NCI-H1048 (cell line): ENCODE measurements at places on chromosomes 16 and 17.

GRCh38 chr16:89952049-89952448 is 3.5 kb downstream of the DEF8 start:
- DNase-seq = no peak

DNA sequence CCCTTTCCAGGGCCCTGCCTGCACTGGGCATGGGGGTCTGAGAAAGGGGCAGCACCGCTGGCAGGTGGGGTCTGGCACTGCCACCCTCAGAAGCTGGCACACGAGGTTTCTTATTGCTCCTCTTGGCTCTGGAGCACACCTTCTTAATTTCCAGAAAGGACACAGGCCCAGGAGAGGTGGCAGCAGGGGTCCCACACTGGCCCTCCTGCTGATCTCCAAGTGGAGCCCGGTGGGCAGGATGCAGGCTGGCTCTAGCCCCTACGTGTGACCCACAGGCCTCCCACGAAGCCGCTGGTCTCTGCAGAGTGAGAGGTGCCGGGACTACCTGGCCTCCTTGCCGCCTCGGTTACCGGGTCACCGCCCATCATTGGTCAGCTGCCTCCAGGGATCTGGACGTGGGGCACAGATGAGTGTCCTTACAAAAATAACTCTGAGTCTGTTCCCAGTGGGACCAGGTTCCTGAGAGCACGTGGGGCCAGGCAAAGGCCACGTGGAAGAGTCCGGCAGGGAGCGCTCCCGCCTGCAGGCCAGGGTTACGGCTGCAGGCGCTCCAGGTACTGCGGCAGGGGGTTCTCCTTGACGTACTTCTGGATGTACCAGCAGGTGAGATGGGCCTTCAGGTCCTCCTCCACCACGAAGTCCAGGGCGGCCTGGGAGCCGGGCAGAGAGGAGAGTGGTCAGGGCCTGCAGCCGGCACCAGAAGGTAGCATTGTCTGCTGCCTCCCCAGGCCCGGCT is 10.3 kb downstream of the NATD1 start:
- no peak for DNase-seq

GRCh38 chr17:691423-691822 is 23.2 kb downstream of the VPS53 start:
- no peak for DNase-seq

- no peak for DNase-seq
These were observed 423 bp upstream of the ASGR2 start for GRCh38 chr17:7114875-7115614.

GRCh38 chr16:4113358-4114256 is 2.6 kb downstream of the ADCY9 start:
- no peak for DNase-seq

GRCh38 chr16:281660-282255 is 1.2 kb upstream of the PDIA2 start:
- DNase-seq = no peak

GRCh38 chr17:56947741-56948140 is 13.1 kb downstream of the COIL start:
- DNase-seq = no peak

GRCh38 chr16:65054457-65054856 is 67.4 kb downstream of the CDH11 start:
- DNase-seq = no peak

DNA sequence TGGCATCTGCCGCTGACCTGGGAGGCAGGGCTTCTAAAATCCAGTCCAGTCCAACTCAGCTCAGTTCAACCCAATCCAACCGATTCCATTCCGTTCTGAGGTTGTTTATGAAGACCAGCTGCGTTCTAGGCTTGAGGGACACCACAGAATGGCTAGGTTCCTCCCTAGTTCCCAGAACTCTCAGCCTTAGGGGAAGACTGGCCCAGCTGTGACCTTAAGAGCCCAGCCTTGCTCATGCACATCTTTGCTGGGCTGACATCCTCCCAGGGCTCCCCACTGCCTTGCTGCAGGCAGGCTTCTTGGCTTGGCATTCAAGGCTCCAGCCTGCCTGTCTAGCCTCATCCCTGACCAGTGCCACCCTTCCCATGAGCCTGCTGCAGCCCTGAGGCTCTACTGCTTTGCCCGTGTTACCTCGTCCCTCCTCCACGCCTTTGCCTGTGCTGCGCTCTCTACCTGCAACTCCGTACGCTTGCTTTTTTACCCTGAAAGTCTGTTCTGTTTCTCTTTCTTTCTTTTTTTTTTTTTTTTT is 7.9 kb downstream of the SLC12A3 start:
- no peak for DNase-seq

DNA sequence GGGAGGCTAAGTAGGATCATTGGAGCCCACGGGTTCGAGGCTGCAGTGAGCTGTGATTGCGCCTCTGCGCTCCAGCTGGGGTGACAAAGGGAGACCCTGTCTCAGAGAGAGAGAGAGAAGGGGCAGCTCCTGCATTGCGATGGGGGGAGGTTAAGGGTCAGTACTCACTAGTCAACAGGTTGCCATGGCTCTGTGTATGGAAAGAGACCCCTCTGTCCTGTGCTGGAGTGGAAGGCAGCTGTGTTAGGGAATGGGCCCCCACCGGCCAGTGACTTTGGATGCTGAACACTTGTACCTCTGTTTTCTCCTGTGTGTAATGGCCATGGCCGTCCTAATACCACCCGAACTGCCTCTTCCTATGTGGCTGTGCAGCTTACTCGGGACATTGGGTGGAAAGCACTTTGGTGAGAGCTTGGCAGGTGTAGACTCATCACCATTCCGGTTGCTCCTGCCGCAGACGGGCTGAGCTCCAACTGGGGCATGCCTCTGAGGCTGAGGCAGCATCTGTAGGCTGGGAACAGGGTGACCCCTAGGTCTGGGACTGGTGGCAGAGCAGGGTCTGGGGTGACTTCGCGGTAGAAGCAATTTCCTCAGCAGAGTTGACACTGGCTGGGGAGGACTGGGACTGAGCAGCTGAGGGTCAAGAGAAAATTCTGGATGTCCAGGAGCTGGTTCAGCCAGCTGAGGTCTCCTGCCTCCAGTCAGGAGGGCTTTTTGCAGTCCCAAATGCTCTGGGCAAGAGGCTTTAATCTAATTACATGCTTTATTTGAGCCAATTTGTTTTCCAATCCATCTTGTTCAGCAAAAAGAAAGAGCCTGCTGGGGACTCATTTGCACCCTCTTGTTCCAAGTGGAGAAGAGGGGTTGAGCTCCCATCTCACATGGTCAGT is 184.5 kb downstream of the NTN1 start:
- DNase-seq = no peak

GRCh38 chr17:27244491-27245223 is 49.3 kb upstream of the WSB1 start:
- DNase-seq = no peak

DNA sequence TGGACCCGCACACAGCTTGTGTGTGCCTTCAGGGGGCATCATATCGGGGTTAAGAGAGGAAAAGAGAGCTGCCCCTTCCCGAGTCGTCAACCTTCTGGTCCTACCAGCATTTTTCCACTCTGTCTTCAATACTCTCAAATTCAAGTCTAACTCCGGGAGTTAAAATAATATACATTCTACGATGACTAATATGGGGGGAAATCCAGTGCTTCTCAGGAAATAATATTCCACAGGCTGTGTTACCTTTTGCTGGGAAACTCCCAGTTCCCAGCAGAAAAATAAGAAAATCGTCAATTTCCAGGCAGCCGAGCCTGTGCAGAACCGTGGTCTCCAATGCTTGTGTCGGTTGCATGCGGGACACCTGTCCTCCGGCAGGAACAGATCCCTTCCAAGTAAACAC is 105.0 kb upstream of the FOXF1 start:
- no peak for DNase-seq

DNA sequence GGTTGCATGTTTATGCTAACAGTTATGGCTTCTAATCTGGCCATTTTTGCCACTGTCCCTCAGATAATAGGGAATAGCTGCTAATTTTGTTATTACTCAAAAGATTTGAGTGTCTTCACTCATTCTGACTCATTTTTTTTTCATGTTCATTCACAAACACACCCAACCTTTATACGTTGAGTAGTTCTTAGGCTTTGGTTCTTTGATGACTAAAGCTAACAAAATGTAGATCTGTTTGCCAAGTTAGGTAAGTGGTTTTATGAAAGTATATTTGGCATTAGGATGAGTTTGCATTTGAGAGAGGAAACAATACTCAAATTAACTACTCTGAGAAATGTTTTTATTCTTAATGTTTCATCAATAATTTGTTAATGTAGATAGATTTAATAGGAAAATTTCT is 3.6 kb downstream of the MAP2K4 start:
- no peak for DNase-seq

- no peak for DNase-seq
These were observed 2.3 kb downstream of the RPUSD1 start for GRCh38 chr16:785563-786535.

DNA sequence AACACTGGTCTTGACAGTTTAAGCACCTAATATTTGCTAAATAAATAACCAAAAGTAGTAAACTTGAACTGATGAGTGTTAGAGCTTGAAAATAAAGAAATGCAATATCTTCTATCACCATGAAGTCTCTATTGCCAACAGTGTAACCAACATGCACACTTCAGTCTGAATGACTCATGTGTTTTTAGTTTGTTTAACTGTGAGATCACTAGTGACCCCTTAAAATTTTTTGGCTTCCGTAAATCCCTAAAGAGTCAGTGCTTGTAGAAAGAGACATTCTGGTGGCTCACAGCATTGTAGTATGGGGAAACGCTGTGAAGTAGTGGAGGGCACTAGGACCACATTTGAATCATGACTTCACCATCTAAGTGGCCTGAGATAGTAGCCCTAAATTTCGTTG is 341.1 kb downstream of the PMP22 start:
- DNase-seq = no peak

GRCh38 chr17:60554377-60554788 is 28.3 kb upstream of the APPBP2 start:
- DNase-seq = no peak

DNA sequence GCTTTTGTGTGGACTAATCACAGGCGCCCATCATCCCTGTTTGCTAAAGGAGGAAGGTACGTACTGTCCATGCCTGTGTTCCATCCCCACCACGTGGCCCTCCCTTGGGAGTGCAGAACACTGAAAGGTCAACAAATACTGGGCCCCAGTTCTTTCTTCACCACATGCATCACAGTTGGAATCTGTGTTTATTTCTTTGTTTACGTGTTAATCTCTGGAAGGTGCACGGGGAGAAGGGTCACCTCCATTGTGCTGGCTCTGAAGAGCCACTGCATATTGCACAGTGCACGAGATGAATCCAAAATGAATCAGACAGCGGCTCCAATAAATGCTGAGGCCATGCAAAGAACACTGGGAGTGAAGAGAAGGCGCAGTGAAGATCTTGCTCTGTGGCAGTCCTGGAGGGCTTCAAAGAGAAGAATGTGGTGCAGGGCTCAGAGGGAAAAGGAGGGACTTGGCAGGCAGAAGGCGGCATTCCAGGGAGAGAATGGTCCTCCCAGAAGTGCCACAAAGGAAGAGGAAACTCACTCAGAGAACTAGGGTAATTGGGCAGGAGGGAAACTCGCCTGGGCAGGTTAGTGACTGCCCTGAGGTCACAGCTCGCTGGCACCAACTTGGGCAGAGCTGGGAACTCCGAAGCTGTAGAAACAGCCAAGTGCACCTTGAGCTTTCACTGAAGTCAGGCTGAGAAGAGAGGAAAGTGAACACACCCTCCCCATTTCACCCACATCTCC is 3.7 kb downstream of the RPH3AL start:
- no peak for DNase-seq

GRCh38 chr17:81310949-81311550 is 15.9 kb upstream of the SLC38A10 start:
- no peak for DNase-seq

DNA sequence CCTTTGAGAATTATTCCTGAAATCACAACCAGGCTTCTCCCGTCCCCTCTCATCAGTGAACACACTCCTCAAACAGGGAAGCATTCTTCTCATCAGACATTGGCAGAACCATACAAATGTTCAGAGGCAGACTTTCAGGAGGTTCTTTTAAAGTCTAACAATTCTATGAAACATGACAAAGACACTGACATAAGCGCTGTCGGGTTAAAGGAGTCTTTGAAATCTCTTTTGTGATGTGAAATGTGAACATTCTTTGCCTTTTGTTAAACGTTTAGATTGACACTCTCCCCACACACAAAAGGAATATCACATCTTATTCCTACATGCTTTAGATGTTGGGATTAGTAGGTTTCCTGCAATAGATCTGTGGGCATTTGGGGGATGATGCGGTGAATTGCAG is 63.9 kb downstream of the NETO2 start:
- DNase-seq = no peak
